ENCODE measurements at places on chromosomes 5 and 9.

DNA sequence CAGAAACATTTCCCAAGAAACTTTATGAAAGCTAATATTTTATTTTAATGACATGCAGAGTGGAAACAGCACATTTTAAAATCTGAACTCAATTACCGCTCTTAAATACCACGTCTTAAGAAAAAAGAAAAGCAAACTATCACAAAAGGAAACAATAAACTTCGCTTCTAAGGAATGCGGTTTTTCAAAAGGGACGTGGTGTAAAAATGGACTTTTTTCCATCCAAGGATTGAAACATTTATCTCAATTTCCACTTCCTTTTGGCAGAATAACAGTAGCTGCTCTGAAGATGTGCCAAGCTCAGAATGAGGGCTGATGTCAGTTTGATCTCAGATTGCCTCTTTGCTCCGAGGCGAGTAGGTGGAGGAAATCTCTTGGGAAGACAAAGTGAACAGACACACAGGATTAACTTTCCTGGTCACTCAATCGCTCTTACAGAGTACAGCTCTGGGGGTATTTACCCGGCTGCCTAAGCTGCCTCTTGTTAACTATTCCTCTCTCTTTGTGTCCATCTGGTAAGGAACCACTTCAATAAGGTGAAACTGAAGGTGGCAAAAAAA is 158.5 kb downstream of the TRPM6 start:
- DNase-seq, result no peak

DNA sequence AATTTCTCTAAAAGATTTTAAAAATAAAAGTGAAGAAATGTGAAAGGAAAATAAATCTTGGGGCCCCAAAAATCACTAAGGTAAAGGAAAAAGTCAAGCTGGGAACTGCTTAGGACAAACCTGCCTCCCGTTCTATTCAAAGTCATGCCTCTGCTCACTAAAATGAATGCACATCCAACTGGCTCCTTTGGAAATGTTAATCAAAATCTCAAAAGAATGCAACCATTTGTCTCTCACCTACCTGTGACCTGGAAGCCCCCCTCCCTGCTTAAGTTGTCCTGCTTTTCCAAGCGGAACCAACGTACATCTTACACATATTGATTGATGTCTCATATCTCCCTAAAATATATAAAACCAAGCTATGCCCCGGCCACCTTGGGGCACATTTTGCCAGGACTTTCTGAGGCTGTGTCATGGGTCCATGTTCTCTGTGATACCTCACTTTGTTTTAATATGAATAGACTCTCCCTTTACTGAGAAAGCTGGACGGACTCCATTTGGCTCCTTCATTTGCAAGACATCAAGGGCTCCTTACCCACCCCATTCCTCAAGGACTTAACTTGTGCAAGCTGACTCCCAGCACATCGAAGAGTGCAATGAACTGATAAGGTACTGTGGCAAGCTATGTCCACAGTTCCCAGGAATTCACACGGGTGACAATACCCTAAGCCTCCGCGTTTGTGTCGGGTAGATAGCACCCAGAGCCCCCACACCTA is 164.3 kb downstream of the SMC2 start:
- no peak for DNase-seq

- no peak for DNase-seq
These were observed 64.5 kb downstream of the FBXL7 start for GRCh38 chr5:15564523-15564922.

- no peak for DNase-seq
These were observed 24.4 kb upstream of the VDAC1 start for GRCh38 chr5:134029156-134029555.

DNA sequence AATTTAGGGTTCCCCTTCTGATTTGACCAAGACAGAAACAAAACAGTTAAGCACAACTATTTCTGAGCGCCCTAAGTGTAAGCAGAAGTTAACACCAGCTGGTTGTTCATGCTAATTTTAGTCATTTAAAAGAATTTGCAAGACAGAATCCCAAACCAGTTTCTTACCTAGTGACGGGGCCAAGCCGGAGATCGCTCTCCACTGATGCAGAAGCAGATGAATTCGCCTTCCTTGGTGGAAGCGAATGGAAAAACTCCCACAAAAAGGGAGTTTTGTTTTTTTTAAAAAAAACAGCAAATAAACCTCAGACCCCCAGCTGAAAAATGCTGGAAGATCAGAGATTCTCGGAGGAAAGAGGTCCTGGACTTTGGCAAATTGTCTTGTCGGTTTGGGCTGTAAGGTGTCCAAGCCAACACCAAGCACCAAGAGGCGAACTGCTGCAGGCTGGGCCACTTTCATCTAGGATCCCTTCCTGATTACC is 47.4 kb upstream of the GLDC start:
- DNase-seq, result peak; percentile 14

DNA sequence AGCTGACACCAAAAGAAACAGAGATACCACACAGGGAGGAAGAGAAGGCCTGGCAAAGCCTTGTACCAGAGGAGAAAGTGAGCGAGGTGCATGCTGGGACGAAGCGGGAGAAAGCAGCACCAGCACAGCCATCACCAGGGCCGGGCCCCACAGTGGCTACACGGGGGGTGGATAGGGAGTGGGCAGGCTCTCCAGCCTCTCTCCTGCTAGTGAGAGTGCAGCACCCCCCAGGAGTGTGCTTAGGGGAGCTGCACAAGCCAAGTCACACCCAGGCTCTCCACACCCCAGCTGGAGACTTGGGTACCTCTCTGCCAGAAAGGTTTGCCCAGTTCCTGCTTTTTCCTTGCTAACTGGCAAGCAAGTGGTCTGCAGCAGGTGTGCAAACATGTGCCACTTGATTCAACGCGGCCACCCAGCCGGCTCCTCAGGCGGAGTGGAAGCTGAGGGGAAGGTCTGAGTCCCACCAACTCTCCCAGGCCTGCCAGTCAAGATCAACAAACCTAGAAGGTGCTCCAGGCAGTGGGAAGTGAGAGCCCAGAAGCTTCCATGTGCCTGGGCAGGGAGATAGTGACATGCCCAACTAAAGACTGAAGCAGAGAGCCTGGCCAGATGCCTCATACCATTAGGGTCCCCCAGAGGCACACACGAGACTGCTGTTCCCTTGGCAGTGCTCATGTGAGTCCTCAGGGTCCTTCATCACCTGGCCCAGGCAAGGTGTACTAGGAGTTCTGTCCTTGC is 39.9 kb downstream of the BICD2 start:
- no peak for DNase-seq

DNA sequence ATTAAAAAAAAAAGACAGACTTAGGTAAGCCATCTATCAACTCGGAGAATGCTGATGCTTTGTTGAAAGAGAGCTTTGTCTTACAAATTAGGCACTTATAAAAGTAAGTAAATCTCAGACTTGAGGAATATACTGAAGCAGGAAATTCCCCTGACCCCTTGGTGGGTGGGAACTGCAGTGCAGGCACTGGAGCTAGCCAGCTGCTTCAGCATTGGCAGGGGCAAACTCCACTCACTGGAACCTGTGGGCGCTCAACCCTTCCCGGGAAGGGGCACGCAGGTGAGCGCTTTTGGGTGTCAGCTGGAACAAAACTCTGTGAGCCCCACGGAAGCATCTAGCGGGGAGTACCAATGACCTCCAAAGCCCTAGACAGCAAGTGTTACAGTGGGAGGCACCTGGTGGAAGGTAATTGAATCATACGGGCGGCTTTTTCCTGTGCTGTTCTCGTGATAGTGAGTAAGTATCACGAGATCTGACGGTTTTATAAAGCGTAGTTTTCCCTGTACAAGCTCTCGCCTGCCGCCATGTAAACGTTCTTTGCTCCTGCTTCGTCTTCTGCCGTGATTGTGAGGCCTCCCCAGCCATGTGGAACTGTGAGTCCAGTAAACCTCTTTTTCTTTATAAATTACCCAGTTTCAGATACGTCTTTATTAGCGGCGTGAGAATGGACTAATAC is 628.0 kb upstream of the CDH18 start:
- DNase-seq, result no peak

GRCh38 chr5:36670548-36670947 is 64.1 kb downstream of the SLC1A3 start:
- DNase-seq, result no peak

- DNase-seq, result no peak
These were observed 71.1 kb upstream of the LRRTM2 start for GRCh38 chr5:138946241-138946623.

- no peak for DNase-seq
These were observed 25.5 kb downstream of the ACTL7B start for GRCh38 chr9:108830272-108830671.

GRCh38 chr5:40991168-40991980 is 79.8 kb downstream of the MROH2B start:
- peak; percentile 8 for DNase-seq

GRCh38 chr5:65288657-65289056 is 193.1 kb downstream of the ADAMTS6 start:
- DNase-seq, result no peak

DNA sequence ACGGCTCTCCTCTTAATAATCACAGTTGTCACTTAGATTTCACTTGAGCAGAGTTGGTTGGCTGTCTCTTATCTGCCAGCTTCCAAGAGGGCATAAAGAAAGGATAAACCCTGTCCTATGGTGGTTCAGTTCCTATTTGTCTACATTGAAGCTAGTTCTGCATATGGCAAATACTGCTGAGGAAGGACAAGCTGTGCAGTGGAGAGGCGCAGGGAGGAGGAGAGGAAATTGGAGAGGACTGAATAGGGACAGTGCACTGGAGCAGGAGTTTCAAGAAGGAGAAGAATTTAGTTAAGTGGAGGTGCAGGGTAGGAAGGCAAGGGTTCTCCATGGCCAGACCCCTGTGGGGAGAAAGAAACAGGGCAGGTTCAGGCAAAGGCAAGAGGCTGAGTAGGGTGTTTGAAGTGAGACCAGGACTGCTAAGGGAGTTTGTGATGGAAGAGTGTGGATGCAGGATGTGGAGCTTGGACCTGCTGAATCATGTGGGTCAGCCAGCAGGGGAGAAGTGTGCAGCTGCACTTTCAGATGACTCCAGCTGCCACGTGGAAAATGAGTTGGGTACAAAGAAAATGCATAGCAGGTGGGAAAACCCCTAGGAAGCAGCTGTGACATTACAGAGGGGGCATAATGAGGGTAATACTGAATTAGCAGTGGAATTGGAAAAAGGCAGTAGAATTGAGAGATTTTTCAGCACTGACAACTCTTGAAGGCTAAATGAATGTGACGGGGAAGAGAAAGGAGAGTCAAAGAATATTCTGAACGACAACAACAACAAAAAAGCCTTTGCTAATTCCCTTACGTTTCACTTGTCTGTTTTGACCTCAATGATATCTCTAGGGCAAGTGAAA is 66.8 kb downstream of the MAMDC2 start:
- DNase-seq, result no peak
